ENCODE measurements at places on chromosomes 7 and 10.

DNA sequence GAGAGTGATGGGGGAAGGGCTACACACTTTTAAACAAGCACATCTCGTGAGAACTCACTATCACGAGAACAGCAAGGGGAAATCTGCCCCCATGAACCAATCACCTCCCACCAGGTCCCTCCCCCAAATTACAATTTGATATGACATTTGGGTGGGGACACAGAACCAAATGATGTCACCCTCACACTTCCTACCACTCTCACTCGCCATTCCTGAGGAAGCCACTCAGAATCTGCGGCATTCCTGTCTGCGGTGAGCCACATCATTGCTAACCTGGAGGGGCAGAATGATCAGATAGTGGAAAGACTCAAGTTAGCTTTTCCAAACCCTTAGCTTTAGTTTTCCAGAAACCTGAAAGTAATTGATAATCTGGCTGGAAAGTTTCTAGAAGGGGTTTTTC is 66.9 kb downstream of the MYO3A start:
- no peak for DNase-seq

DNA sequence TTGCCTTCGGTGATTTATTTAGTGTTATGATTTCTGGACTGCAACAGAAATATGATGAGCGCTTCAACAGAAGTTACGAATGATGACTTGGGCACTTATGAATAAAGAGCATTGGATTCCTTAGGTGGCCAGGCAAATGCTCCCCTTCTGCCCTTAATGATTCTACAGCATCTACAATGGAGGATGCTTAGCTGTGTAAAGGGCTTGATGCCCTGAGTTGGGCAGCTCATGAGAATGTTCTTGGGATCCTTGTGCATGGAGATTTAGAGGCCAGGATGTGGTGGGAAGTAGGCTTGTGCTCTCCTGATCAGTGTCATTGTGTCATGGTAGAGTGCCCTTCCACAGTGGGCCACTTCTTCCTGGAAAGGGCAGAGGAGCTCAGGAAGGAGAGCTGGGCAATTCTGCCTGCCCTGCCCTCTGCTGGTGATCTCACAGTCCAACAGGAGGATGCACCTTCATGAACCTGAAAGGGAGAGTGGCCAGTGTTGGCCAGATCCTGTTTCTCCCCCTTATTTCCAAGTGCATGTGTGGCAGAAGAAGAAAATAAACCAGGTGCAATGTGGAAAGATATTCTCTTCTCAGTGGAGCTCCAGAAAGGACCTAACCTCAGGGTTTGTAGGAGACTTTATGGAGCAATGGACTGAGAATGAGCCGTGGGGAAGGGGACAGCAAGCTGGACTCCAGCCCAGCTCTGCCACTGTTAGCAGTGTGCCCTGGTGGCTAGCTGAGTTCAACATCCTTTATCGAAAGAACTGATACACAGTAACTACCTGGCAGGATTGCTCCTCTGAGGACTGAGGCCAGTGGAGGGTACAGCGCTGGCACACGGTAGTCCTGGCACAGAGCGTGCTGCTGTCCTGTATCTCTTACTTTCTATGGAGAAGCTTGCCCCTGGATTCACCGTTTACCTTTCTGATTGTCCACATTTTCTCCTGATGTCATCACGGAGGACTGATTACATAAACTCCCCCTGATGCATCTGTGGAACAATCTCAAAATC is 182.9 kb downstream of the BMPER start:
- DNase-seq = no peak

GRCh38 chr10:92407305-92408016 is 116.5 kb downstream of the MARCHF5 start:
- no peak for DNase-seq

DNA sequence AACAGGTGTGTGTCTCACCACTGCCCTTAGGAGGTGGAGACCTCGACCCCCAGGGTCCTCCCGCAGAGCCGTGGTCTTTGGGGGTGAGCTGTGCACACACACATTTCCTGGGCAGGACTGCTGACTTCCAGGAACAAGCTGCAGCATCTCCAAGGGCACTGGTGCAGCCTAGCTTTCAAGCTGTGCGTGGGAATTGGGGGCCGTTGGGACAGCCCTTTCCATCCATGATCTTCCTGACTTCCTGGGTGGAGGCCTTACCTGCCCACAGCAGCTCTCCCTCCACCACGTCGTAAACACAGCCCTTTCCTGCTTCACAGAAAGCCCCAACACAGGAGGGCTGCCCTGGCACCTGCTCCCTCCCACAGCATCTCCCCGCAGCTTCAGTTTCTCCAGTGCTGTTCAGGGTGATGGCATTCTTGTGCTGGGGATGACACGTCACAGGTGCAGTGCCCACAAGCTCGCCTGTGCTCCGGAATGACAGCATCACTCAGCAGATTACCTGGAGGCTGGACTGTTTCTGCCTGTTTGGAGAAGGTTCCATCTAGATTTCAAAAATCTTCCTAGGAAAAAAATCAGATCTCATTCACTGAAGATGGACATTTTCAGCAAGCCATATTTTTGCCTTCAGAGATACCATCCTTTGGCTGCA is 208.0 kb upstream of the PPP2R2D start:
- DNase-seq = no peak

- DNase-seq = no peak
Measured at GRCh38 chr7:150979713-150980390, 1.7 kb upstream of the KCNH2 start.

- DNase-seq = no peak
Measured at GRCh38 chr10:80186364-80187012, 18.8 kb downstream of the ANXA11 start.

GRCh38 chr7:33108554-33109004 is 625 bp downstream of the RP9 start:
- DNase-seq = no peak

GRCh38 chr10:133465950-133466474 is 12.3 kb downstream of the SCART1 start:
- no peak for DNase-seq

DNA sequence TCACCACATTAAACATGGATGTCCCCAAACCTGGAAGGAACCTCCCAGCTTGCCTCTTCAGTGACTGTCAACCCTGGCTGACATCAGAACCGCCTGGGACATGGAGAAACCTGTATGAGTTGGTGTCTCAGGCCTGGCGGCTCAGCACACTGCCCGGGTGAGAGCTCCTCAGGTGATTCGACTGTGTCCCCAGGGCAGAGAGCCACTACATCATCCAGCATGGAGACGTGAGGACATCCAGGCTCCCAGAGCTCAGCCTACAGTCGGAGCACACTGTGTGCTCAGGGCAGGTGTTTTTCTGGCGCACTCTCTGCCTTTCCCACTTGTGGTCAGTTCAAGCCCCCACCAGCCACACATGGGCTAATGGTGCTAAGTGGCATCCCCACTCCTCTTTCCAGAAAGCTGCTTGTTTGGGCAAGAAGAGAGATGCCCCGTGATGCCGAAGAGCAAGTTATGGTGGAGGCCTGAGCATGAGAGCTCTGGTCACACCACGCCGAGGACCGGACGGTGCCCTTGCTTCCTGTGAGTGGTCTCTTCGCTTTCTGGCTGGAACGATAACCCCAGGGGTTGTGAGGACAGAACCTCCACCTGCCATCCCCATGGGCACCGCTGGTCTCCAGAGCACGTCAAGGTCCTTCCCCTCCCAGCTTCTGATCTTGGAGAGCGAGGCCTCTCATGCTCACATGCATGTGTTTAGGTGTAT is 38.5 kb downstream of the AMZ1 start:
- no peak for DNase-seq

- no peak for DNase-seq
Measured at GRCh38 chr7:124323597-124323996, 290.7 kb upstream of the TMEM229A start.

DNA sequence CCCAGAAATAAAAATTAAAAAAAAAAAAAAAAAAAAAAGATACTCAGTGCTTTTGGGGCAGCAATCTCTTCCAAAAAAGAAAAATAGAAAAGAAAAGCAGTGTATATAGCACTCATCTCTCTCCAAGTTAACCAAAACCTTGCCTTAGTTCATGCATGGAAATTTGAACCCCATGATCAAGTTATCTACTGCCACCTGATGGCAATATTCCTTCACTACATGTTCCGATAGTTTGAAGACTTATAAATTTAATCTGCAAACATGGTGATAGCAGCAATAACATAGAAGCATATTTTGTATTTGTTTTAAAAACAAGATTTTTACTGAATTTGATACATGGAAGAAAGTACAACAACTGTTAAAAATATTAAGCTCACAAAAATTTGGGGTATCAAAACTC is 48.6 kb upstream of the SLIT1 start:
- no peak for DNase-seq

DNA sequence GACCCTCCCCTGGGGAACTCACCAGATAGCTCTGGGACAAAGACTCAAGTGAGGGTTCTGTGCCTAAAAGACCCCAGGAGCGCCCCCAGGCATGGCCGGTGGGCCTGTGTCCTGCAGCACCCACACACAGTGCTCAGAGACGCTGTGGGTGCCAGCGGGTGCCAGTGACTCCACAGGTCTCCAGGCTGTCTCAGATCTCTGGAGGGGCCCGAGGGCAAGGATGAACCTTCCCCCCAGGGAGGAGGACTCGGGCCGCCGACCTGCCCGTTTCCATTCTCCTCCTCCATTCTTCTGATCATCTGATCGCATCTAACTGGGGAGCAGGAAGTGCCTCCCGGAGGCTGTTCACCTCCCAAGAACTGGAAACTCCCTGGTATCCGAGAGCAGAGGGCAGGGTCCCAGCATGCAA is 980 bp downstream of the ADAM8 start:
- DNase-seq = peak; percentile 38

DNA sequence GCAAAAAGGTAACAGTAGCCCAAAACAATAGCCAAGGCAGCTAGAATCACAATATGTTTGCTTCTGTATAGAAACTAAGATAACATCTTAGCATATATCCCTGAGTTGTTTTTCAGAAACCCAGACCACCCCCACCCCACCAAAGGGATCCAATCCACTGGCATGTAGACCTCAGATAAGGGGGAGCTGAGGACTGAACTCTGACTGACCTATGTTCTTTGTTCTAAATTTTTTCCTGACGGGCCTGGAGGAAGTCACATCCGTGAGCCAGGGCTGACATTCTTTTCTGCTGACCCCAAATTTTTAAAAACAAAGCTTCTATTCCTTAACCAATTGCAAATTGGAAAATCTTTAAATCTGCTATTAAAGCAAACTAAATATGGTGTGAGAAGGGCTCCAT is 493.9 kb upstream of the IGFBP3 start:
- DNase-seq = no peak

DNA sequence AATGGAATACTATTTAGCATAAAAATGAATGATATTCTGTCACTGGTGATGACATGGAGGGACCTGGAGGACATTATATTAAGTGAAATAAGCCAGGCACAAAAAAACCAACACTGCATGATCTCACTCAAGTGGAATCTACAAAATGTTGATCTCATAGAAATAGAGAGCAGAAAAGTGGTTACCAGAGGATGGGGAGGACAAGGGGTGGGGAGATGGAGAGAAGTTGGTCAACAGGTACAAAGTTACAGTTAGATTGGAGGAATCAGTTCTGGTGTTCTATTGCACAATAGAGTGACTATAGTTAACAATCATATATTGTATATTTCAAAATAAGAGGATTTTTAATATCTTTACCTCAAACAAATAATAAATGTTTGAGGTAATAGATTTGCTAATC is 24.7 kb upstream of the SLC18A3 start:
- no peak for DNase-seq

DNA sequence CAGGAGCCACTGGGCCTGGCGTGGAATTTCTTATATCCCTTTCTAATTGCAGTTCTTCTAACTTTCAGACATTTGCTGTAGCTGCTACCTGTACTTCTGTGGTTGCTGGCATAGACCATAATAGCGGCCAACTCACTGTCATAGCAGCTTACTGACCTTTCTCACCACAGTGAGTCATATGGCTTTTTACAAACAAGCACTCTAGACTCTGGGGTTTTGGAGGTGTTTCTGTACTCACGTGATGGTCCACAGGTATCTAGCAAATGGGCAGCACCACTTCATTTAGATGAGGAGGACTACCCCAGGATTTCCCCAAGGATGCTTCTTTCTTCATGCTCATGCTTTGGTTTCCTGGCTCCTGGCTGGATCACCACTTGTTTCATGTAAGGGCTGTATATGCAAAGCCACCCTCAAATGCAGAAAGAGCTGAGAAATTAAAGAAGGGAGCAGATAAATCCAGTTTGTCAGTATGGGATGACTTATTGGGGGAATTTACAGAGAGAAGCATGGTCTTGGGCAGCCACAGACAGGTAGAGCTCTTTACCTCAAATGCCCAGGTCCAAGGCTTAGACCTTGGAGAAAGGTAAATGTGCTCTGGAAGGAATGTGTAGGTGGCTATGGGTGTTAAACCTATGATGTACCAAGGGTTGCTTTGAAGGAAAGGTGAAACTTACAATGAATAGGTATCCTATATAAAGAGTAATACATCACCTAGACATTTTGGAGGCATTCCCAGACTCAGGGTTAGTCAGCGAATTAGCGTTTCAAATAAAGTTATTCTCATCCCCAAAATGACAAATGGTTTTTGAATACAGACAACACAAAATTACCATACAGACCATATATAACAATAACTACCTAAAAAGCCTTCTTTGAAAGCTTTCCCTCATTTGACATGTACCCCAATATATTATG is 15.9 kb upstream of the SLC25A16 start:
- DNase-seq = no peak

GRCh38 chr7:84025332-84025927 is 169.2 kb downstream of the SEMA3A start:
- no peak for DNase-seq

- DNase-seq = no peak
Measured at GRCh38 chr10:61606959-61607907, 55.5 kb upstream of the CABCOCO1 start.
